ENCODE measurements at places on chromosomes 4 and X. TPM values are rescaled to one million over a fixed set of nuclear protein-coding genes. Genes with fewer than 3 reads are reported as not detected.

The TMEM33 gene
- total RNA-seq = 43.6 TPM

GRCh38 chr4:7627251-7628250 is 192.8 kb upstream of the PSAPL1 start:
- no peaks in the 10 kb centered on the region for H3K4me1 ChIP-seq
- H3K4me3 ChIP-seq = no peak overlapping the region
- no peak for DNase-seq
- H3K27me3 ChIP-seq = no peaks in the 10 kb centered on the region
- H3K36me3 ChIP-seq = no peaks in the 10 kb centered on the region

- no peak for DNase-seq
- H3K27ac ChIP-seq = no peak overlapping the region
- no peaks in the 10 kb centered on the region for H3K4me1 ChIP-seq
- no peaks in the 10 kb centered on the region for H3K27me3 ChIP-seq
- no peaks in the 10 kb centered on the region for H3K36me3 ChIP-seq
- H3K4me3 ChIP-seq = no peak overlapping the region
Observed at GRCh38 chr4:22787753-22788375, 95.1 kb downstream of the GBA3 start.

The CXXC4 gene
- total RNA-seq = 0.12 TPM

GRCh38 chrX:38484607-38485498 is 76.5 kb upstream of the TSPAN7 start:
- H3K27me3 ChIP-seq = no peaks in the 10 kb centered on the region
- no peaks in the 10 kb centered on the region for H3K4me1 ChIP-seq
- H3K36me3 ChIP-seq = no peaks in the 10 kb centered on the region
- H3K4me3 ChIP-seq = no peak overlapping the region
- DNase-seq = no peak
- no peak overlapping the region for H3K27ac ChIP-seq

The TCP11X2 gene
- not detected for total RNA-seq

- no peak overlapping the region for H3K4me3 ChIP-seq
- H3K4me1 ChIP-seq = no peaks in the 10 kb centered on the region
Observed at GRCh38 chr4:78218260-78218659, 161.1 kb downstream of the FRAS1 start.

DNA sequence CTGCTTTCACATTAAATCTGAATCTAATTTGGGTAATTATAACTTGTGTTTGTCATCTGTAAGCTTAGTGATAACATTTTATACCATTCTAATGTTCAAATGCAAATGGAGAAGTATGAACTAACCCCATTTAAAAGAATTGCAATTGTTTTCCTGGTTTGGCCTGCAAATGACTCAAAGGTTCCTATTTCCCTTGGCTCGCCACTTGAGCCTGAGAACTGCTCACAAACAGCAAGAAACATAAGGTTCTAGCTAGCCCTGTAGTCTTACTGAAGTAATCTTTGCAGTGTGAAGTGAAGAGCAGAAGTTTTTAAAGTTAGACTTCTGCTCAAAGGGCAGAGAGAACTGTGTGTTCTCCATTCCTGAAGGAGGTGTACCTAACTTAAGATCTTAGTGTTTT is 27.2 kb downstream of the UPRT start:
- no peak overlapping the region for H3K4me3 ChIP-seq
- no peak overlapping the region for H3K27ac ChIP-seq
- no peak for DNase-seq
- H3K36me3 ChIP-seq = peaks cover 4% of the 10 kb centered on the region
- H3K27me3 ChIP-seq = no peaks in the 10 kb centered on the region
- no peaks in the 10 kb centered on the region for H3K4me1 ChIP-seq

DNA sequence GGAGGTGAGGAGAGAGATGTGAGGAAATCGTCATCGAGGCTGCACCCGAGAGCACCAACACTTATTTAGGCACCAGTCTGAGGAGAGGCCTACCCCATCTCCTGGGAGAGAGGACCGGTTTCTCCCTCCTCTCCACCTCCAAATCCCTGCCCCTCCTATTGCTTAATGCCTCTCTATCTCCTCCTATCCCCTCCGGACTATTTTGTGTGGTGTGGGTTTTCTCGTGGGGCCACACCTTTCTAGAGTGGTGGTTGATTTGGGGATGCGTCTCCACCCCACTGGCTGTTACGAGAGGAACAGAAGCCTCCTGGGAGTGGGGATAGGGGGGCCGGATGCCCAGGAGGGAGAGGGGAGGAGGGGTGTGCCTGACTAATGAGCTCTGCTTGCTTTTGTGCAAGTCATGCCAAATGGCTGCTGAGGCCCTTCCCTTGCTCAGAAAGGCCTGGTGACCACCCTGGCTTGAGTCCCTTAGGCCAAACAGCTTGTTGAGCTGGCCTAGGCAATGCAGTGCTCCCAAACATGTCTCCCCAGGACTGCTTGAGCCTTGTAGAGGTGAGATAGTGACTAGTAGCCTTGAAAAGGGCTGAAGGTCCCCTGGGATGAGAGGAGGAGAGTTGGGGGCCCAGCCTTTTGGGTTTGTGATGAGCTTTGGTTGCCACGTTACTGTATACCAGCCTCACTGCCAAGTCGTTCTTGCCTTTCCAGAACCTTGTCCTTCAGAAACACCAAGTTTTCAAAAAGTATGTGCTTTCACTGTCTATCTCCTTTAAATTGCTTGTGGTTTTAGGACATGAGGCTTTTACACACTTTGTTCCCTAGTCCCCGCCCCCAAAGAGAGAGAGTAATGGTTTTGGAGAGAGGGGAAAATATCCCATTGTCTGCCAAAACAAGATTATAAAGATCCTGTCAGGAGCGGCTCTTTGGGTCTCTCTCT is 1.2 kb downstream of the MSN start:
- H3K27me3 ChIP-seq = no peaks in the 10 kb centered on the region
- H3K4me1 ChIP-seq = peaks cover 39% of the 10 kb centered on the region
- DNase-seq = peak; percentile 59

The TLR10 gene
- 0.20 TPM for total RNA-seq

DNA sequence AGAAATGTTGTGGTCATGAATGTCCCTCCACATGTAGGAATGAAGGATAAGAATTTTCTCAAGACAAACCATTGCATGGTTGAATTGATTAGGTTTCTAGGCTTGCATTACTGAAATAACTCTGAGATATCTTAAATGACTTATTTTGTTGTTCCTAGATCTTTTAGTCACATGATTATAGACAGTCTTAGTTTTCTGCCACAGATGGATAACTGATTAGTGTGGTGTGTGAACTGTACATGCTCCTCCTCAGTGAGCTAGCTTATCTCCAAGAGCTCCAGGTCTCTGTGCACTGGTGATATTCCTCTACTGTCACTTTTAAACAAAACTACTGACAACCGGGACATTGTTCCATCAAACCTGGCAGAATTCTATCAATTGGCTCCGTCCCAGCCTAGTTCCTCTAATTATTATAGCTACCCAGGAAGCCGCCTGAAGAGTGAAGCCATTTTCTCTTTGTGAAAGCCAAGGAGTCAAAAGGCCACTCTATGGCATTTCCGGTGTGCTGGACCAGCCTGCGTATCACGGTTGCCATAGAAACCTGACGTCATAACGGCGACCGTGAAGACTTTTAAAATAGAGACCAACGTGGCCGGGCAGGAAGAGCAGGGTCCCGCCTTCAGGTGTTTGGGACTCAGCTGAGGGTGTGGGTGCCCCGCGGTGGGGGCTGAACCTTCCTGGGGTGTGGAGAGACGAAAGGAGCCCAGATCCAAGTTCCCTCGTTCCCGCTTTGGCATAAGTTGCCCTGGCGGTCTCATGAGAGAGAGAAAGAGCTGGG is 28.1 kb downstream of the BEX3 start:
- no peak overlapping the region for H3K4me3 ChIP-seq
- no peaks in the 10 kb centered on the region for H3K27me3 ChIP-seq
- H3K27ac ChIP-seq = no peak overlapping the region

- no peak overlapping the region for H3K4me3 ChIP-seq
- no peak for DNase-seq
- H3K36me3 ChIP-seq = no peaks in the 10 kb centered on the region
- no peaks in the 10 kb centered on the region for H3K27me3 ChIP-seq
- no peaks in the 10 kb centered on the region for H3K4me1 ChIP-seq
- no peak overlapping the region for H3K27ac ChIP-seq
Observed at GRCh38 chr4:154822775-154823174, 41.7 kb downstream of the RBM46 start.

The DOCK11 gene
- 110 TPM for total RNA-seq

DNA sequence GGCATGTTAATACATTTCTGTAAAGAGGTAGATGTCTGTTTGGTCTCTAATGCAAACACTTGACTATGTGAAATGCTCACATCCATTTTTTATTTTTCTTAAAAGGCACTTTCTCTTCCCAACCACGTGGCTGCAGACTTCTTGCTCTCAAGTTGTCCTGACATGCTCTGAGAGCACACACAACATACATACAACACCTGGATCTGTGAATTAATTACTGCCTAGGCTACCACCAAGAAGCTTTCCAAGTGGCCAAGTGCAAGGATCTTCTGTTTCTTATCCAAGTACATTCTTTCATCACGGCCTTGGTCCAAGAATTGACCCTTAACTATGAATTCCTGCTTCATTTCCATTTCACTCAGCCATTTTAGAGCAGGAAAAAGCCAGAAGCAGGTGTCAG is 110.8 kb downstream of the SPRY1 start:
- no peak for DNase-seq
- H3K27ac ChIP-seq = no peak overlapping the region
- H3K4me3 ChIP-seq = no peak overlapping the region
- H3K4me1 ChIP-seq = no peaks in the 10 kb centered on the region
- H3K27me3 ChIP-seq = no peaks in the 10 kb centered on the region
- no peaks in the 10 kb centered on the region for H3K36me3 ChIP-seq

GRCh38 chrX:15761564-15762191 is 23.6 kb downstream of the CA5B start:
- no peak overlapping the region for H3K4me3 ChIP-seq
- H3K4me1 ChIP-seq = peaks cover 45% of the 10 kb centered on the region
- no peak overlapping the region for H3K27ac ChIP-seq

- no peaks in the 10 kb centered on the region for H3K36me3 ChIP-seq
- no peak for DNase-seq
- H3K27ac ChIP-seq = no peak overlapping the region
- H3K4me3 ChIP-seq = no peak overlapping the region
- no peaks in the 10 kb centered on the region for H3K27me3 ChIP-seq
Observed at GRCh38 chr4:99998062-99998867, 48.2 kb upstream of the H2AZ1 start.

The TSR2 gene
- 39.2 TPM for total RNA-seq

GRCh38 chrX:134513091-134513490 is 53.1 kb downstream of the HPRT1 start:
- H3K36me3 ChIP-seq = no peaks in the 10 kb centered on the region
- no peak overlapping the region for H3K4me3 ChIP-seq
- no peaks in the 10 kb centered on the region for H3K4me1 ChIP-seq
- no peaks in the 10 kb centered on the region for H3K27me3 ChIP-seq

The RBMX2 gene
- total RNA-seq = 28.0 TPM

DNA sequence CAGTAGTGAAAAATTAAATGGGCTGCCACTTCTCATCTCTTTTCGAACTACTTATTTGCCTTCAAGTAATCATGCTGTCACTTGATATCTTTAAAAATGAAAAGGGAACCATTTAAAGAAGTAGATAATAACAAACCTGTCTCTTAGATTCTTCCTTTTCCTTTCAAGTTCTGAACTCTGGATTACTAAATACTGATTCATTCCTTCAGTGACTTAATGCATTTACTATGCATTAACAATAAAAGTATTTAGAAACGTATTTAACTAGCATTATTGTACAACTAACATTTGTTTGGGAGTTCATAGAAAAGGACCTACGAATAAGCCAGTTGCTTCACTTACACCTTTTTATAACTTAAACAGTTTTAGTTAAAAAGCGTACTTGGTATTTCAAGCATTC is 61.1 kb upstream of the RAB33B start:
- no peak for DNase-seq
- H3K27ac ChIP-seq = no peak overlapping the region
- H3K27me3 ChIP-seq = no peaks in the 10 kb centered on the region
- peaks cover 8% of the 10 kb centered on the region for H3K36me3 ChIP-seq
- no peaks in the 10 kb centered on the region for H3K4me1 ChIP-seq

The ADGRL3 gene
- total RNA-seq = not detected

The NDNF gene
- not detected for total RNA-seq

GRCh38 chr4:145177511-145177905 is 2.9 kb downstream of the OTUD4 start:
- no peaks in the 10 kb centered on the region for H3K36me3 ChIP-seq
- H3K27ac ChIP-seq = peak overlapping the region; percentile 94
- DNase-seq = no peak
- no peaks in the 10 kb centered on the region for H3K27me3 ChIP-seq
- H3K4me1 ChIP-seq = peaks cover 56% of the 10 kb centered on the region

The CSTF2 gene
- total RNA-seq = 14.7 TPM

The DMRTC1 gene
- total RNA-seq = 0.36 TPM

The FABP2 gene
- total RNA-seq = not detected

The SMARCA5 gene
- 59.3 TPM for total RNA-seq

The TEX13C gene
- not detected for total RNA-seq

DNA sequence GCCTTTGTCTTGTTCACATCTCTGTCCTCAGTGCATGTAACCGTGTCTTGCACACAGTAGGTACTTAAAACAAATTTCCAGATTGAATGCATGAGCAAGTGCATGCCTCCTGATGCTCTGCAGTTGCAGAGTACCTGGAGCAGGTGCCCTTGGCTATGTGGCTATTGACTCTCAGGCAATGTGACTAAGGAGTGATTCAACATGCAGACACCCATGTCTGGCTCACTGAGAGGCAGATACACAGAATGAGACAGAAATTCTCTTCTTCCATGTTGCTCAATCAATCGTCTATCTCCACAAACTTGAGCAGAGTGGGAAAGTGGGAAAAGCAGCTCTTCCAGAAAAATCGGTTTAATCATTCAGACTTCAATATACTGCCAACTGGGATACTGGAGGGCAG is 111.0 kb downstream of the CHRDL1 start:
- no peaks in the 10 kb centered on the region for H3K4me1 ChIP-seq
- no peak for DNase-seq
- H3K36me3 ChIP-seq = no peaks in the 10 kb centered on the region
- no peak overlapping the region for H3K27ac ChIP-seq
- H3K4me3 ChIP-seq = no peak overlapping the region

GRCh38 chrX:108090491-108091263 is 665 bp downstream of the PSMD10 start:
- H3K27me3 ChIP-seq = no peaks in the 10 kb centered on the region
- H3K36me3 ChIP-seq = no peaks in the 10 kb centered on the region
- peak overlapping the region; percentile 75 for H3K4me3 ChIP-seq
- peaks cover 22% of the 10 kb centered on the region for H3K4me1 ChIP-seq
- DNase-seq = no peak
- H3K27ac ChIP-seq = peak overlapping the region; percentile 81

DNA sequence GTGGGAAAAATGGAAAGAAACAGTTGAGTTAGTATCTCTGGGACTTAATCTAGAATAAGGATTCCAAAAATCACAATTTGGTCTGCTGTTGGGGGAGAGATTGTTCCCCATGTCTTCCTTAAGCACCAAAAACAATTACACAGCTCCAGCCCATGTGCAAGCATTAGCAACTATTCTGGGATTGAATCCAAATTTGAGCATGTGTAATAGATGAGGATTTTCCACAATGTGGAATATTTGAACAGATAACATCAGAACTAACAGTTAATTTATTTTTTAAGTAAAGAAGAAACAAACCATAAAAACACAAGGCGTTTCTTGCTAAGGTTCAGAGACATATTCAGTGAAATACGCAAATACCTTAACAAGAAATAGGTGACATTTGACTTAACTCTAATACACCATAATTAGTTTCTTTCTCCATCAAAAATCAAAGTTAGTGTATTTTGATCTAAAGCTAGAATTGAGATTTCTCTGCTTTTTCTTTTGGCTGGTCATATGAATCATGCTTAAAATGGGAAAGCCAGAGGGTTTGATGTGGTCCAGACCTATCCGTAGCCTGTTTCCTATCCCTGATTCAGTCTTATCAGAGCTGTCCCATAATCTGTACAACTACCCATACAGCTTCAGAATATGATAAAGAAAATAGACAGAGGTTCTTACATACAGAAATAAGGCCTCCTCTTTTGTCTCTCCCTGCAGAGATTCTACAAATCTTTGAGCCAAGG is 413.4 kb downstream of the PACRGL start:
- no peak overlapping the region for H3K27ac ChIP-seq
- H3K27me3 ChIP-seq = no peaks in the 10 kb centered on the region
- no peaks in the 10 kb centered on the region for H3K36me3 ChIP-seq

The ARR3 gene
- total RNA-seq = not detected

The AR gene
- total RNA-seq = 0.15 TPM
